Mucosa of descending colon (tissue), 3 donors: ENCODE measurements at places on chromosomes 16 and 17. TPM values are rescaled to one million over a fixed set of nuclear protein-coding genes. Genes with fewer than 3 reads are reported as not detected.
A peak's percentile ranks its signal among the peaks of the same experiment; 100 is the strongest.

TEKT5 gene
- total RNA-seq: 0.28 TPM

- DNase-seq: no peak
These were observed 26.2 kb upstream of the FOXK2 start for GRCh38 chr17:82493226-82493781.

- DNase-seq: peak; percentile 42
These were observed 3.8 kb downstream of the TNFSF12 start for GRCh38 chr17:7552621-7553051.

GRCh38 chr16:85453194-85453678, 159.9 kb upstream of the GSE1 start:
- DNase-seq: peak; percentile 66

DNA sequence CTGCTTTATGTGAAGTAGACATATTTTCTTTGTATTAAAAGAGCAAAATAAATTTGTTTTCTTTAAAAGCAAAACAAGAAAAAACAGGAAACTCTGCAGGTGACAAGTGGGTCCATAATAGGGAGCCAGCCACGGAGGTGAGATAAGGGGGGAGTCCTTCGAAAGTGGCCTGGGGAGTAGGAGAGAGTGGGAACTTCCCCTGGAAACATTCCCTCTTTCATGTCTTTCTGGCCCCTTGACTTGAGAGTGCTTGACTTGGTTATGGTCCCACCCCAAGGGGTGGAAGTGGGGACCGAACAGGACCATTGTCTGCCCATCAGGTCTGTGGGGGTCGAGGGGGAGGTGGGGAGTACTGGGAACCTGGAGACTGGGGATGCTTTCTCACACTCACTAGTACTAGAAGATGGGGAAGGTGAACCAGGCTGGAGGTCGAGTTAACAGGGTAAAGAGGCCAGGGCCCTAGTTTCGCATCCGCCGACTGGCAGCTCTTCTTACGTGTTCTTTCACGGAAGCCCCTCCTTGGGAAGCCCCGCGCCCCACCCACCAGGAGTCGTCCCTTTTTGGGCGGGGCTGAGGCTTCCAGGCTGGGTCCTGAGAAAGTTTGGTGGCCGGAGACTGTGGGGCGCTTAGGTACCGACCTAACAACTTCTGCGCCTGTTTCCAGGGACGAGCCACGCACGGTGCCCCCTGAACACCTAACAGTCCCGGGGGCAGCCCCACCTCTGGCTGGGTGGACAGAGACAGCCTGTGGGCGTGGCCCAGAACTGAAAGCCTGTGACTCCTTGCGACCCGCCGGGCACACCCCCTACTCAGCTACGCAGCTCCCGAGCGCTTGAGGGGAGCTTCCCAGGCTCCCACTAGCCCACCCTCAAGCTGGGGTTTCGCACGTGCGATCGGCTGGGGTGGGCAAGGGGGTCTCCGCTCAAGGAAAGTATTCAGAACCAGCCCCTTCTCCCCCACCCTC, 790 bp downstream of the TRADD start:
- DNase-seq: peak; percentile 78
